GM18507 (cell line): ENCODE measurements at places on chromosomes 5 and 9.

DNA sequence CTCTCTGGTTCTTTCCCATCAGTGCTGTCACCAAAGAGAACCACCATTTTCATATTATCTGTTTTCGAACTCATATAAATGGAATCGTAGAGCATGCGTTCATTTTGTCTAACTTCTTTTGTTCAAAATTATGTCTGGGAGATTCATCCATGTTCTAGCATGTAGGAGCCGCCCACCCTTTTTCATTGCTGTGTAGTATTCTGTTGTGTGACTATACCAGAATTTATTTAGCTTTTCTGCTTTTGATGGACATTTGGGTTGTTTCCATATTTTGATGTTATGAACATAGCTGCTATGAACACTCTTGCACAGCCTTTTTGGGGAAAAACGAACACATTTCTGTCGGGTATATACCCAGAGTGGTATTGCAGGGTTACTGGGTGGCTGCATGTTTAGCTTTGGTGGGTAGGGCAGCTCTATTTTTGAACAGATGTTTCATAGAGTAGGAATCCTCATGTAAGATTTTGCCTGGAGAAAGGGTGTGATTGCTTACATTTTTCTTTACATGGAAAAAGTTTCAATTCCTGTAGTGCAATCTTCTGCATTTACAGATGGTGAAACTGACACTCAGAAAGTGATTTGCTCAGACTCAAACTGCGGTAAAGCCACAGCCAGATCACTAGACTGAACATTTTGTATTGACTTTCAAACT is 100.2 kb upstream of the IL12B start:
- DNase-seq = no peak

- no peak for DNase-seq
Measured at GRCh38 chr9:115978659-115979096, 174.9 kb upstream of the PAPPA start.

DNA sequence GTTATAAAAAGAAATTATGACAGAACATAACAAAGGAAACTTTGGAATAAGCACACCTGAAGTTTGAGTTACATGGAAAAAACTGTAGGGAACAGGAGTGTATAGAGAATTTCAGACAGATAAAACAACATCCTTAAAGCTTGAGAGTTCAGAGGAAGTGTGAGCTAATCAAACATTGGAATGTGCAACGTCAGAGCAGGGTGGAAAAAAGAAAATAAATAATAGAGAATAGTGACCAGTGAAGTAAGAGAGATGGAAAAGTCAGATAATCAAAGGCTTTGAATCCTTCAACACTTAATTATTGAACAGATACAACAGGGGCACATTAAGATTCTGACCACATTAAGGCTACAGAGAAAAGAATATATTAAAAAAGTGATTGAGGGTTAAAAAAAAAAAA is 128.5 kb upstream of the CDH10 start:
- no peak for DNase-seq

DNA sequence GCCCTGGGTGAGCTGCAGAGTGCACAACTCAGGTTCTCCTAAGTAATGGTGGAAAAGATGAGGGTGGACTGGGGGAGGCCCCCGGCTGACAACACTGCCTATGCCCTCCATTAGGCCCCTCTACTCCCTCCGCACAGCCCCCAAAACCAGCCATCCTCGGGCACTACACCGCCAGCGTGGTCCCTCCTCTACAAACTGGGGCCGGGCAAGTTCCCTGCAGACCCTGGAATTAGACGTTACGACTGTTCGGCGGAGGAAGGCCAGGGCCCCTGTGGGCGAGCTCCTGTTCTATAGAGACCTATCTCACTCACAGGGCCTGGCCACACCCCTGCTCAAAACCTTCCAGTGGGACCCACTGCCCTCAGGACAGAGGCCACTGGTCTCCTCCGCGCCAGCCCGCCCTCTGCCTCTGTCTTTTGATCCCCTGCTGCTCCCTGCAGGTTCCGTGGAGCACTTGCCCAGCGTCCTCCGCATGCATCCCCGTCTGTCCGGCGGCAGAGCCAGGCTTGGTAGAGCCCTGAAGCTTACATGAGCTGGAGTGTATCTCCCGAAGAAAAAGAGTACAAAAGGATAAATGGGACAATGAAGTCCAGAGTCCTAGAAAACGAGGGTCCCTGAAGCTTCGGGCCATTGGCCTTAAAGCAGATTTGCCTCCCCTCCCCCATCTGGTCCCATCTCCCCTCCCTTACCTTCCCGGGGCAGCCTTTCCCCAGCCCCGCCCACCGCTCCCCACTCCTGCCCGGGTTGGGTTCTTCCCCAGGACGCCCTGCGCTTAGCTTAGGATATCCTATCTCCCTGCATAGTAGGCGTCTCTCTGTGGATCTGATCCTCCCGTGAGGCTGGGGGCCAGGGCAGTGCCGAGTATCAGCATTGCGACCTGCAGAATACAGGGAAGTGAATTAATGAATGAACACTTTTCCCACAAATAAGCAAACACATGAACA is 71.3 kb downstream of the HRH2 start:
- DNase-seq = no peak

GRCh38 chr5:22644859-22645258 is 208.3 kb downstream of the CDH12 start:
- no peak for DNase-seq

GRCh38 chr5:91423871-91424270 is 40.8 kb upstream of the ARRDC3 start:
- no peak for DNase-seq

- no peak for DNase-seq
Measured at GRCh38 chr5:178940569-178941360, at the start of gene ZNF454. TSS of gene ZNF454 (plus strand) at chr5:178941198. CDS start at chr5:178942792, 1,594 bp downstream.

- DNase-seq = no peak
Measured at GRCh38 chr9:108033976-108034964, 544.7 kb upstream of the KLF4 start.

DNA sequence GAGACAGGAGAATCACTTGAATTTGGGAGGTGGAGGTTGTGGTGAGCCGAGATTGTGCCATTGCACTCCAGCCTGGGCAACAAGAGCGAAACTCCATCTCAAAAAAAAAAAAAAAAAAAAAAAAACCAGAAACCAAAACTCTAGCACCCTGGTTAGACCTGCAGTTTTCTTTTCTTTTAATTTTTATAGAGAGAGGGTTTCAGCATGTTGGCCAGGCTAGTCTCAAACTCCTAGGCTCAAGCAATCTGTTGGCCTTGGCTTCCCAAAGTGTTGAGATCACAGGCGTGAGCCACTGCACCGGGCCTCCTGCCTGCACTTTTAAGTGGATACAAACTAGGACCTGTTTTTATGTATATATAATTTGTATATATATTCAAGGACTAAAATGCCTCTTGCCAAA is 12.9 kb upstream of the MTMR12 start:
- DNase-seq = no peak

DNA sequence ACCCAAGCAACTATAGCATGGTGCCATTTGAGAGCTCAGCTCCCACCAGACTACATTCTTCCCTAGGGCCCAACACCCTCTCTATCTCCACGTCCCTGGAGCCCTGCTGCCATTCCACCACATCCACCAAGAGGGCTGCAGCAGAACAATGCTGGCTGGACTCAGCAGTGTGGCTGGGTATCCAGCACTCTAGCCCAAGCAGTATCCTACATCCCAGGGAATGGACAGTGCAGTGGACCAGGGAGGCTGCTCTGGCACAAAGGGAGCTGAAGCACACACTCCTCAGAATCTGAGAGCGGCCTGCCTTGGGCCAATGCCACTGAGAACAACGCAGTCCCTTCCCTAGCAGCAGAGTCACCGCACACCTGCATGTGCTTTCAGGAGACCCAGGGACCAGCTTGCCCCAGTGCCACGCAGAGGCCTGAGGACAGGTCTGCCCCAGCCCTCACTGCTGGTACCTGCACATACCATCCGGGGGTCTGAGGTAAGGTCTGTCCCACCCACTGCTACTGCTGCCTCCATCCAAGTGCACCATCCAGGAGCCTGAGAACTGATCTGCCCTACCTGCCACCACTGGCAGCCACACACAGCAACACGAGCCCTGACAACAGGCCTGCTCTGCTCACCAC is 95.9 kb downstream of the ZDHHC21 start:
- no peak for DNase-seq

DNA sequence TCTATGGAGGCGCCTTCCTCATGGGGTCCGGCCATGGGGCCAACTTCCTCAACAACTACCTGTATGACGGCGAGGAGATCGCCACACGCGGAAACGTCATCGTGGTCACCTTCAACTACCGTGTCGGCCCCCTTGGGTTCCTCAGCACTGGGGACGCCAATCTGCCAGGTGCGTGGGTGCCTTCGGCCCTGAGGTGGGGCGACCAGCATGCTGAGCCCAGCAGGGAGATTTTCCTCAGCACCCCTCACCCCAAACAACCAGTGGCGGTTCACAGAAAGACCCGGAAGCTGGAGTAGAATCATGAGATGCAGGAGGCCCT is 3.2 kb downstream of the CEL start:
- no peak for DNase-seq

DNA sequence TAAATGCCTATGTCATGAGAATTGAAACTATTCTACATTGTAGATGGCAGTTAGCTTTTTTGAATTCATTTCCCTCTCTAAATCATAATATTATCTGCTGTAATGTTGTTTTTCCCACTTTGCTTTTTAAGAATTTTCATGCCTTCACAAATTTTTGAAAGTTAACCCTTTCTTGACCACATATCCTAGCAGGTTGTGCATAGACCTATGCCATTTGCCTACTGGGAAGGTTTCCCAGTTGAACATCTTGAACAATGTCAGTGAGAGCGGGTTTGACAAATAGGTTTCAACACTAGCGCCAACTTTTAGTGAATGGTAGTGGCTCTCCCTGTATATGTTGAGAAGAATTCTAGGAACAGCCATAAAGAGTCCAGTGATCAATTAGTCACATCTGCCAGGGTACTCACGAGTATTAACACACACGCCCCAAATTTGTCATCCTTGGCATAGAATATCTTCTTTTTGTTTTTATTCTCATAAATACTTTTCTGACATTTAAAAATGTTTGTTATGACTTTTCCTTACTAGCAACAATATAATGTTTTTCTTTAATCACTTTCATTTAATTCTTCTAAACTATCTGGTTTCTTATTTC is 307.6 kb downstream of the PJA2 start:
- no peak for DNase-seq

- DNase-seq = no peak
Measured at GRCh38 chr5:169430671-169431070, 129.7 kb upstream of the SLIT3 start.

DNA sequence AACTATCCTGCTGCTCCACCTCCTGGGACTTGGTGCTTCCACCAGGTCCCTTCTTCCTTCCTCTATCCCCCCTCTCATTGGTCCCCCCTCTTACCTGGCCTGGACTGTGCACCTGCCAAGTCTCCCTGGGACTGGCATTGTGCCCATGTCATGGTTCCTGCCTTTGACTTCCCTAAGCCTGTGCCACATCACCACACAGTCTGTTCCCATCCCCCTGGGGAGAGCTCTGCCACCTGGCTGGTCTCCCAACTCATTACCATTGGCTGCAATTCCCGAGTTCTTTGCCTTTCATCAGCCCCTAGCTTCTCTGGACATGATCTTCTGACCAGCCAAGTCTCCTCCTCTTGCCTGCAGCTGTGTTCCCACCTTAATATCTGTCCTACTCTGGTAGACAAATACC is 180.3 kb downstream of the SREK1 start:
- no peak for DNase-seq

DNA sequence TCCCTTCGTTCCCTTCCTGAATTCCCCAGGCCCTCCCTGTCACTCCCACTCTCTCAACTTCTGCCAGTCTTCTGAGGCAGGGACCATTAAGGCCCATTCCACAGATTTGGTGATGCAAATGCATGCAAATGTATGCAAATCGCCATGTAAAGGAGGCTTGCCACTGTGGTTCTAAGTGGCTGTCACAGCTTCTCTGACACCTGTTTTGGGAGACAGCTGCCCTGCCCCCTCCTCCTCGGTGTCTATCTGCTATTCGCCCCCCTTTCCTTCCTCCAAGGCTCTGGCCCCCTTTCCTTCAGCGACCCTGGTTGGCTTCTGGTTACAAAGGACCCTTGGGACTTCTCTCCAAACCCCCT is 10.5 kb upstream of the ARAP3 start:
- DNase-seq = no peak

DNA sequence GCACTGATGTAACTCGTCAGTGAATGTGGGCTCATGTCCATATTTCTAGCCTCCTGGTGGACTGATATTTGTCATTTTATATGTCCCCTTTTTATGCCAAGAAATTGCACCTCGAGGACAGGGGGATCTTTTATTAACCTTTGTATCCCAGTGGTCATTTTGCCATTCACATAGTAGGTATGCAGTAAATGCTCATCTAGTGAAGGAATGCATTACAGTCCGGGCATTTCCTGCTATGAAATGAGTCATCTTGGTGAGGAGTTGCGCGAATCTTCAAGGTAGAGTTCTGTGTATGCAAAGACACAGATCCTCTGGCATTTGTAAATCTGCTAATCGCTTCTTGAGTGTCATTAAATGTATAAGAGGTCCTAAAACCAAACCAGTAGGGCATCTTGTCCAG is 755.5 kb upstream of the ADAMTS16 start:
- no peak for DNase-seq

DNA sequence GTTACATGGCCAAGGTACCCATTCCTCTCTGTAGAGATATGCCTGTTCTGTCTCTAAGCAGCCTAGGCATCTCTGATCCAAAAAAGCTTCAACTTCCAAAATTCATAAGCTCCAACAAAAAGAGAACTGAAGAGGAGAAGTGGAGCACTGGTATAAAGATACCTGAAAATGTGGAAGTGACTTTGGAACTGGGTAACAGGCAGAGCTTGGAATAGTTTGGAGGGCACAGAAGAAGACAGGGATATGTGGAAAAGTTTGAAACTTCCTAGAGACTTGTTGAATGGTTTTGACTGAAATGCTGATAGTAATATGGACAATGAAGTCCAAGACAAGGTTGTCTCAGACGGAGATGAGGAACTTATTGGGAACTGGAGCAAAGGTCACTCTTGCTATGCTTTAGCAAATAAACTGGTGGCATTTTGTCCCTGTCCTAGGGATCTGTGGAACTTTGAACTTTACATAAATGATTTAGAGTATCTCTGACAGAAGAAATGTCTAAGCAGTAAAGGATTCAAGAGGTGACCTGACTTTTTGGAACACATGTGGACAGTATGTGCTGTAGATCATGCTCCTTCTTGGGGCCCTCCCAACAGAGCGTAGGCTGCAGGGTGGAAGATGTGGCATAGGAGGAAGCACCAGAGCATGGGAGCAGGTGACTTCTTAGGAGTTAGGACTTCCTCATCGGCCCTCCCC is 162.2 kb upstream of the TRIM32 start:
- no peak for DNase-seq
